Activated T-cell treated with anti-CD3 and anti-CD28 coated beads, Interleukin-2, amount 50 U/mL, for 48 hours (primary cell): ENCODE measurements at places on chromosomes 13 and 19.
A peak's percentile ranks its signal among the peaks of the same experiment; 100 is the strongest.

GRCh38 chr13:42378383-42378780 lies 106.4 kb downstream of the AKAP11 start:
- DNase-seq: peak; percentile 55

- DNase-seq: peak; percentile 60
Observed at GRCh38 chr19:40763963-40764362, 11.4 kb upstream of the MIA start.

GRCh38 chr13:33373624-33374023 lies 88.1 kb upstream of the STARD13 start:
- no peak for DNase-seq

GRCh38 chr13:92952161-92952560 lies 274.4 kb upstream of the GPC6 start:
- DNase-seq: no peak

DNA sequence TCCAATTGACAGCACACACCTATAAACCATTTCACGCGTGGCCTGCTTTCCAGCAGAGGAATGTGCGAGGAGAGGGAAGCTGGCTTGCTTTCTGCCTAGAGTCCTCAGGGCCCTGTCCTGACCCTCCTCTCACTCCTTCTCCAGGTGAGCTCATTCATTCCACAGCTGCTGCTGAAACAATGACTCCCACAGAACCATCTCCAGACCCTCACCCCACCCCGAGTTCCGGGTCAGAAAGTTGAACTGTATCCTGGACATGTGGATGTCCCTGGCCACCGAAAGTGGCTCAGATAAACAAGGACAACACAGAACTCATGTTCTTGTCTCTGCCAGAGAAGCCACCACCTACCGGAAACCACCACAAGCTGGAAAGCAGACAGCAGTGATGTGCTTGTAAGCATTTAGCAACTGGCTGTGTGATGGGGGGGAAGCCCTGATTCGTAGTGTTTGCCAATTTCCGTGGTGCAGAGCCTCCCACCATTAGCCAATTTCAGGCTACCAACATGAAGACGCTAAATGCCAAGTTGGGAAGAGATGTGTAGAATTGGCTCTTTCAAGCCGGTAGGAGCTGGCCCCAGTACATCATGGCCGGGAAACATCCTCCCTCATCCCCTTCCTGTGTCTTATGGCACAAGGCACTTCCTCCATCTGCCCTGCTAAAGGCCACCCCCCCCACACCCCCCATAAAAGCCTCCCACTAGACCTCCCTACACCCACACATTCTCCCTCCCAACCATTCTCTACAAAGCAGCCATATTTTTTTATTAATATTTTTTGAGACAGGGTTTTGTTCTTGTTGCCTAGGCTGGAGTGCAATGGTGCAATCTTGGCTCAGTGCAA lies 5.0 kb downstream of the SYCE2 start:
- peak; percentile 53 for DNase-seq

- DNase-seq: no peak
Observed at GRCh38 chr13:90197722-90198121, 1149.8 kb upstream of the MIR17HG start.

- DNase-seq: no peak
Observed at GRCh38 chr13:89238496-89238895, 1567.3 kb downstream of the SLITRK5 start.
